ENCODE measurements at places on chromosomes 4 and X.

DNA sequence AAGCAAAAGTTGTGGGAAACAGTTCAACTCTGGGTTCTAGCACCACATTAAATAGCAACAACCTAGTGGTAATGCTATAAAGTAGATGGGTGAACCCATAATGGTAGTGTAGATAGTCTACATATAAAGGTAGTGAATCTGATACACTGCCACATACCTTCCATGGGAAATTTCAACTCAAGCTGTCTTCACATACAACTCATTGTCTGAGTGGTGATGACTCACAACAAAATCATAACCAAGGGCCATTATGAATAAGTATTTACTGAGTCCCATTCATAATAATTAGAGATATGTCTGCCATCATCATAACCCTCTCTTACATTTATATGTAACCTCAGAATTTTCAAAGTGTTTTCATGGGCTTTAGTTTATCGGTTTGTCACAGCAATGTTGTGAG is 34.8 kb downstream of the EGF start:
- DNase-seq = no peak

GRCh38 chr4:21202959-21203358 is 502.7 kb downstream of the PACRGL start:
- no peak for DNase-seq

- DNase-seq = no peak
These were observed 31.1 kb downstream of the CLDN22 start for GRCh38 chr4:183288955-183289354.

DNA sequence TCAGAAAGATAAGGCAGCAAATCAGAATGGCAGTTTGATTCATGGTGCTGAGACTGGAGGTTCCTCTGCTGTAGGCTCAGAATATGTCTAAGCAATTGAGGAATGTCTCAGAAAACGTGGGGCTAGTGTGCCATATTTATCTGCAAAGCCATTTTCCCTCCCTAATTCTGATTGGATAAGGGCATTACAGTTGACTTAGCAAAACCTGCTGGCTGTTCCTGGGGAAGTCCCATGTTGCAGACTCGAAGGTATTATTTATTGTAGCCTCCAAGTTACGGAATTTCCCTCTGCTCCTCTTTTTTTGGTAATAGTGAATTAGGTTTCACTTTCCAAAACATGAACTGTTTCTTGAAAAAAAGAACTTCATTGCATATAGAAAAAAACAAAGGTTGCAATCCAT is at the start of gene CXCL10:
Gene CXCL10, minus strand, starts transcription at position 109 of the 400 bp plus-strand sequence. Its CDS starts 66 bp downstream, at position 43.
- DNase-seq = no peak

- DNase-seq = no peak
These were observed 21.2 kb upstream of the TAB3 start for GRCh38 chrX:30910124-30910860.

DNA sequence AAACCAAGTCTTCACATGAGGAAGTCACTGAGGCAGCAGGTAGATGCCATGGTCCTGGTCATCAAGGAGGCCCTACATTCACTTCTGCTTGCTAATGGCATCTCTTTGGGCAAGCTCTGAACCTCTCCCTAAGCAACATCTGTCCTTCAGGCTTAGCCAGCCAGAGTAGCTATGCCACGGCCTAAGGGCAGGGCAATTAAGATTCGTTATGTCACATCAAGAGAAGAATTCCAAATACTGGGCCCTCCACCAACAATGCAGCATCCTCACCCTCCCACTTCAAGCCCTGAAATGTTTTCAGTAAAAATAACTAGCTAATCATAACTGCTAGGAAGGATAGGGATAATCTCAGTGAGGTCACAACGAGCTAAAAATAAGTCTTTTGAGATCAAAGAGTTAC is 120.7 kb upstream of the HCCS start:
- no peak for DNase-seq

DNA sequence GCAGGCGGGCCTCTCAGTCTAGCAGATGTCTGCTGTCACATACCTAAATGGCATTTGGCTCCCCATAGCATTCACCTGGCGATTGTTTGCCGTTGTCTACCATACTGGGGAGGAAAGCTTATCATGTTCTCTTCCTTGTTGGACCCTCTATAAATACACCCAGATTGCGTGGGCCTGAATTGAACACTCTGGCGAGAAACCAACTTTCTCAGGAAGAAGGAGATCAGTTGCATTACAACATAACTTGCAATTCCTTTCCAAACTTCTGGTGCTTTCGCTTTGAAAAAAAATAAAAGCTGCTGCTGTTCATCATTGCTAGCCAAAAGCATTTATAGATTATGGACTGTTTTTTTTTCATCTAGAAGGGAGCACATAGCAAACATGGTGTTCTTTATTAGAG is 230.0 kb upstream of the GPC4 start:
- no peak for DNase-seq

GRCh38 chrX:13401724-13402123 is 81.9 kb upstream of the ATXN3L start:
- DNase-seq = no peak

Measured in stimulated activated CD8-positive, alpha-beta memory T cell treated with anti-CD3 and anti-CD28 coated beads, Interleukin-2, amount 100 ng/mL, for 1 hour (primary cell).